ENCODE measurements at places on chromosomes 1 and 21. TPM values are rescaled to one million over a fixed set of nuclear protein-coding genes. Genes with fewer than 3 reads are reported as not detected.

Gene TNNT2
- not detected for total RNA-seq

- no peak for DNase-seq
Measured at GRCh38 chr1:227092069-227092468, 152.0 kb downstream of the COQ8A start.

DNA sequence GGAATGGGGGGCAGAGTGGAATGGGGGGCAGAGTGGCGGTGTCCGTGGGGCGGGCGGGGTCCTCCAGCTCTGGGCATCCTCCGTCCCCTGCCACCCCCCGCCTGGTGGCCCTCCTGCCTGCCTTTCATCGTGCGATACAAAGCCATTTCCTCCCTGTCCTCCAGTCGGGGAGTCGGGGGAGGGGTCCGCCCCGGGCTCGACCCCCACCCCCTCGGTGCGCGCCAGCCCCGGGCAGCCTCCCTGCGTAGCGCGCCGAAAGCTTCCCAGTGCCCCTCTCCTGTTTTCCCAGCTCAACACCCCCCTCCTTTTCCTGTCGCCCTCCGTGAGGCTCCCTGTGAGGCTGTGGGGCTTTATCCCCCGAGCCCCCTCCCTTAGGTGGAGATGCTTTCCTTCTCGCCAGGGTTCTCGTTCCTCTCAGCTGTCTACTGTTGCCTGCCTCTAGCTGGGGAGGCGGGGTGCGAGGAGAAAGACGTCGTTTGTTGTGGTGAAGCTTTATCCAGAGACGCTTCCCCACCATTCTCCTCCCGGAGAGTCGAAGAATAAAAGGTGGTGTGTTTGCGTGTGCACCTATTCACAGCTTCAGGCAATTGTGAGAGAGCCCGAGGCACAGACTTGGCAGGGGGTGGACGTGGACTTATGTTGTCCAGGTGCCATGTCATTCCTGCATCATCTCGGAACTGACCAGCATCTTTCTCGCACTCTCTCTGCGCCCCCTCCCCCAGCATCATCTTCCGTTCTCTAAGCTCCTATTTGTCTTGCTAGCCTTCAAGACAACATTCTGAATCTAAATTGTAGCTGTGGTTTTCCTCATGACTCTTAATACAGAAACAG is 848 bp downstream of the DNM3 start:
- peak; percentile 82 for DNase-seq

- DNase-seq, result no peak
Measured at GRCh38 chr1:154429118-154429517, 24.0 kb downstream of the IL6R start.

- no peak for DNase-seq
Measured at GRCh38 chr1:109534307-109534858, 5.3 kb upstream of the GPR61 start.

DNA sequence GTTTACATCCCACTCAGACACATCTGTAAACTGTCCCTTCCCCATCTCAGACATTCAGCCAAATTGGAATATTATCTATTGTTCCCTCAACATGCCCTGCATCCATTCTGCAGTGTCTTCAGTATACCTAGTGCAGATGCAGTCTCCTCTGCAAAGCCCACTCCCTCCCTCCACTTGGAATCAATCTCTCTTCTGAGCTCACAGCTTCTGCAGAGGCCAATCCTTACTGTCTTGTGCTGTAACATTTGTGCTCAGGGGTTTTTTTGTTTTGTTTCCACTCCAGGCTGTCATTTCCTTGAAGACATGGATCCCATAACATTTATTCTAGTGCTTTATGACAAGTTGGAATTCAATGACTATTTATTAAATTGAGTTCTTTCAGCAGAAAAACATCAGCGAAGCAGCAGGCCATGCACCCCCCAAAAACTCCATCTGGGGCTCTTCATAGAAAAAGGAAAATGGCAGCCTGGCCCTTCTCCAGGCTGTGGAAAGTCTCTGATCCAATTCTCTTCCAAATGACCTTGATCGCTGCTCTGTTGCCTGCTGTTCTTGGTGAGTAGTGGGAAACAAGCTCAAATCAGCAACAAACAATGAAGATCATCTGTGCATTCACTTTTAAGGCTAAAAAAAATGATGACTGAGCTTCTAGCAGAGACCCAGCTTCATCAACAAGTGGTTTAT is 8.7 kb downstream of the C4BPA start:
- DNase-seq, result no peak

DNA sequence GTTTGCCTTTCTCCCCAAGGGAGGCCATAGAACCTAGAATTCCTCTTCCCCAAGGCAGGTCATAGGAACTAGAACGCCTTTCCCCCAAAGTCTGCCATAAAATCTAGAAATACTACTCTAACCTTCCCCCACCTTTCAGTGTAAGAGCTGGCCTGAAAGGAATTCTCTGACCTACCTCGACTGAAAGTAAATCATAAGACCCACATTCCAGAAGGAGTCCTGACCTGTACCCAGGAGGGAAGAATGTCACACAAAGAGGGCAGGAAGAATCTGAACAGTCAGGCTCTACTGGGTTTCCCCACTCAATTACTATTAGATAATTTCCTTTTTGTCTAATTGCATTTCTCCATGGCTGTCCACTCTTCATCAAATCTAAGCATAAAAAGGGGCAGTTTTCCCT is 5.7 kb upstream of the ATG4C start:
- DNase-seq, result peak; percentile 32

DNA sequence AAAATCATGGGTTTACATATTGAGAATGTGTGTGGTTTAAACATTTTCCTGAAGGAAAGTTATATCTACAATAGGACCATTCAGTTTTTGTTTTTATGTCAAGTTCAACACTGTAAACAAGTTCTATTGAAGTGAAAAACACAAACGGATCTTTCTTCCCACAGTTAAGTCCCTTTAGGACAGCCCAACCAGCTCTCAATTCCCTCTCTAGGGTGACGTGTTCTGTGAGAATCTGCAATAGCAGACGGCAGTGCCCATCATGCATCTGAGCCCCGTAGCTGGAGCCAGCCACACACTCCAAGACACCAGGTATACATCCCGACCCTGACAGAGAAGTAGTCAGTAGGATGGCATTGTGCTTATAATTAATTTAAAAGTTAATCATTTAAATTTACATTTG is 26.3 kb upstream of the IVNS1ABP start:
- DNase-seq, result no peak

DNA sequence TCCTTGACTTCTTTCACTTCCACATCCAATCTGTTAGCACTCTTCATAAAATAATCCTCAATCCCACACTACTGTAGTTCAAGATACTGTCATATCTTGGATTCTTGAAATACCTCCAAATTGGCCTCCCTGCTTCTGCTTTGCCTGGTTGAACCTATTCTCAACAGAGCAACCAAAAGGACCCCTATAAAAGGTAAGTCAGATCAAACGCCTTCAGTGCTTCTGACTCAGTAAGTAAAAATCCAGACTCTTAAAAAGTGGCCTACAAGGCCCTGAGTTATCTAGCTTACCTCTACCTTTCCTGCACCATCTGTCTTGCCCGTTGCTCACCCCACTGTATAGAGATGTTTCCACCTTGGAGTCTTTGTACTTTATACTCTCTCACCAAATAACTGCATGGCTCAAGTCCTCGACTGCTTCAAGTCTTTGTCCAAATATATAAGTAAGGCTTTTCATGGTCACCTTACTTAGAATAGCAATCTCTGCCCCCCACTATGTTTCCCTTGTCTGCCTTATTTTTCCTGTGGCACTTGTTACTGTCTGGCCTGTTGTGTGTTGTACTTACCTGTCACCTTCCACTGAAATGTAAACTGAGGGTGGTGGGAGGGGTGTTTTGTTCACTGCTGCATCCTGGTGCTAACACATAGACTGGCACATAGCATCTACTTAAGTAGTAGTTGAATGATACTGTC is 5.1 kb upstream of the PIGV start:
- no peak for DNase-seq

DNA sequence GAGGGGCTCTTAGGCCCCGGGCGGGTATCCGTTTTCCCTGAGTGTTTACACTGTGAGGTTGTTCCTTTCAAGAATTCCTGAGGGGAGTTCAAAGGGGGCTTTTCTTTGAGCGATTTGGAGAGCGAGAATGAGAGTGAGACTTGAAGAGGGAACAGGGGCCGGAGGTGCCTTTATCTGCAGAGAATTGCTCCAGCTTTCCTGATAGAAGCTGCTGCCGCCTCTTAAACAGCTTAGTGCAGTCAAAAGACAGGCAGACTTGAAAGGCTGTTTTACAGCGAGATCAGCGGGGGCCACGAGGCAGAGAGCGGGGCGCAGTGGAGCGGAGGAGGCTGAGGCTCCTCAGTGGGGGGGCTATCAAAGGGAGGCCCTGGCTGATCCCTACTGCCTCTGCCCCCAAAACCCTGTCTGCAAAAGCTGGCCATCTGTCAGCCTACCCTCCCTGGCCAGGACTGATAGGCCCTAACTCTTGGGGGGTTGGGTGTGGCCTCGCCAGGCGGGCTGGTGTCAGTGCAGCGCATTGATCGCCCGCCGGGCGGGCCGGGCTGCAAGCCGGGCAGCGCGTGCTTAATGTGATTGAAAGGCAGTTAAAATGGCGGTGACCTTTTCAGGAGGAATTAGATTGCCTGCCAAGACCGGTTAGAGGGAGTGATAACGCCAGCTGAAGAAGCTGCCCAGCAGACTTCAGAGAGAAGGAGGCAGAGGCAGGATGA is 36.4 kb downstream of the TMEM53 start:
- DNase-seq, result no peak

GRCh38 chr1:73040811-73041210 is 758.5 kb upstream of the NEGR1 start:
- DNase-seq, result no peak

Gene TDRD5
- 0.28 TPM for total RNA-seq

DNA sequence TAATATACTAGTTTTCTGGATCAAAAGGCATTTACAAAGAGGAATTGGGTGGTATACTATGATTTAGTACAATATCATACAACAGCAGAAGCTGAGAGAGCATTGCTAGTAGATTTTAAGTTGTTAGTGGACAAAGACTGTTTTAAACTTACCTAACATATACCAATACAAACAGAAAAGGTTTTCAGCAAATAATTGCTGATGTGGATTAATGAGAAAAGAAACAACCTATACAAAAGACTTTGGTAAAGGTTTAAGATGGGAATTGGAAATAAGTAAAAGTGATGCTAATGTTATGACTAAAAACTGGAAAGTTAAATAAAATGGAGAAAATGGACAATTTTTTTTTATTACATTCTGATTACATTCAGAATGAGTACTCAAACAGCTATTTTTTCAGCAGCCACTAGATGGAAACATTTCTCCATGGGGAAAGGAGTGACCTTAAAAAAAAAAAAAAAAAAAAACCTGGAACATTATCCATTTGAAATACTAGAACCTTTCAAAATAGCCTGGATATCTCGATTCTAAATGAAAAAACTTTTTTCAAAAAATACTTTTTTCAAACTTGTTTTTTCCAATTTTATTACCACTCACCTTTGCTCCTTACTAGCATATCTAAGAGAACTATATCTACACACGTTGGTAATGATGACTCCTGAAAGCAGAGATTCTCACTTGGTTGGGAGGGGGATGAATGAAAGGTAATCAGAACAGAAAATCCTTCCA is 55.4 kb downstream of the EPRS1 start:
- peak; percentile 4 for DNase-seq

DNA sequence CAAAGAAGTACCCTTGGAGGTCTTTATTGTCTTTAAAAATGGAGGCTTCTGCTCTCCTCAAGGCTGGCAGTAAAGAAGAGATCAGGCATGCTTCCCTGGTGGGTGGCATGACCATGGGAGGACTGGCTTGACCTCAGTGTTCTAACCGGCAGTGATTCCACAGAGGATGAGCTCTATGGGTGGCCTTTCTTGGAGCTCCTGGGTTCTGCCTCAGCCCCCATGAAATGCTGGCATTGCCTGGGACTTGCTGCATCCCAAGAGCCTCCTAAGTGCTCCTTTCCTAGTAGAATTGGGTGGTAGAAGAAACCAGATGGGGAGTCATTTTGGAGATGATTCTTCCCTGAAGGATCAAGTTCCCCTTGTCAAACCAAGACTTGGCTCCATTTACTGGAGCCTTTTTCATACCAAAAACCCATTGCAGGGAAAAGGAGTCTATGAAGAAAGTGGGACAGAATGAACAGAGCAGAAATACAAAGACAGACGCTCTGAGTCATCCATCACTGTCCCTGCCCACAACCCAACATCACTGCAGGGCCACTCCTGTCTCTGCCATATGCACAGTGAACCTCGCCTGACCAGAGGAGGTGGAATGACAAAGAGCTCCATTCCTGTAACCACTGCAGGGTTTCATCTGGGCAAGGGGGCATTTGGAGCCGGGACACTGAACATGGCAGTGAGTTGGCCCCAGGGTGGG is 42.4 kb downstream of the RIMS3 start:
- peak; percentile 9 for DNase-seq

- peak; percentile 16 for DNase-seq
Measured at GRCh38 chr1:64378826-64379225, 91.1 kb upstream of the CACHD1 start.

- DNase-seq, result no peak
Measured at GRCh38 chr1:245172829-245173228, 18.0 kb downstream of the KIF26B start.

Gene PCAT6
- 7.4 TPM for total RNA-seq

- no peak for DNase-seq
Measured at GRCh38 chr1:67350783-67351182, 43.1 kb downstream of the IL12RB2 start.

- DNase-seq, result peak; percentile 69
Measured at GRCh38 chr1:179079113-179079761, 2.6 kb upstream of the TOR3A start.

- peak; percentile 36 for DNase-seq
Measured at GRCh38 chr1:207003210-207003609, 29.3 kb downstream of the C1orf116 start.

- no peak for DNase-seq
Measured at GRCh38 chr1:24027838-24028468, 47.8 kb upstream of the SRSF10 start.

Gene LAMC2
- total RNA-seq, result 2.0 TPM

Gene FMN2
- 0.83 TPM for total RNA-seq

GRCh38 chr21:28729887-28730286 is 262.8 kb downstream of the LTN1 start:
- no peak for DNase-seq

- no peak for DNase-seq
Measured at GRCh38 chr1:36387141-36387949, 1.6 kb upstream of the STK40 start.

- DNase-seq, result no peak
Measured at GRCh38 chr1:160653620-160654016, 6.8 kb upstream of the SLAMF1 start.

Measured in H7 (cell line).